ENCODE measurements at places on chromosomes 12 and 14.

GRCh38 chr12:124030510-124030909 lies 57.5 kb downstream of the ZNF664 start:
- H3K27me3 ChIP-seq = peaks cover 8% of the 10 kb centered on the region
- peaks cover 8% of the 10 kb centered on the region for H3K36me3 ChIP-seq
- no peak overlapping the region for H3K27ac ChIP-seq
- no peak overlapping the region for H3K4me3 ChIP-seq
- no peak for DNase-seq
- peaks cover 8% of the 10 kb centered on the region for H3K4me1 ChIP-seq

DNA sequence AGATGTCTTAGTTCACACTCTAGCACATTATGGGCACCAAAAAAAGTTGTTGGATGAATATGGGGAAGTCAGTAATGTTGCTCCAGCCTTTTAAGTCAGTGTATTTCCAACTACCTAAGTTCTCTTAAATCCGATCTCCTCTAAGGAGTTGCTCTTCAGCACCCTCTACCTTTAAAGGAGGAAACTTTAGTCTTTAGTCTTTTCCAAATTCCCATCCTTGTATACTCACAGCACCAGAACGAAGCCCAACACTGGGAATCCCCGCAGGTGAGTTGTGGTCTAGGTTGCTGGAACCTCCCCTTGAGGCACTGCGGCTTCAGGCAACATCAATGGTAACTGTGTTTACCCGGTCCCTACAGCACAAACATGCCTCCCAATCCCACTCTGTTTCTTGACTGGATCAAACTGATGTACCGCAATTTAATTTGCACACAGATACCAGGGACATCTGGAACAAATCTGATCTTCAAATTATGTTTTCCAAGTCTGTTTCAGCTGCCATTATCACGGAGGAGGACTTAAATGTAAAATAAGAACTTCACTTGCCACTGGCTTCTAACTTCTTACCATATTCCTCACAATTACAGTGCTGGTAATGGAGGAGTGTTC lies 179.0 kb downstream of the FOXN3 start:
- H3K4me1 ChIP-seq = peaks cover 76% of the 10 kb centered on the region
- H3K27ac ChIP-seq = 0 out of 2 replicates have a peak overlapping the region, but pooled peaks have one; percentile 41
- no peaks in the 10 kb centered on the region for H3K27me3 ChIP-seq

DNA sequence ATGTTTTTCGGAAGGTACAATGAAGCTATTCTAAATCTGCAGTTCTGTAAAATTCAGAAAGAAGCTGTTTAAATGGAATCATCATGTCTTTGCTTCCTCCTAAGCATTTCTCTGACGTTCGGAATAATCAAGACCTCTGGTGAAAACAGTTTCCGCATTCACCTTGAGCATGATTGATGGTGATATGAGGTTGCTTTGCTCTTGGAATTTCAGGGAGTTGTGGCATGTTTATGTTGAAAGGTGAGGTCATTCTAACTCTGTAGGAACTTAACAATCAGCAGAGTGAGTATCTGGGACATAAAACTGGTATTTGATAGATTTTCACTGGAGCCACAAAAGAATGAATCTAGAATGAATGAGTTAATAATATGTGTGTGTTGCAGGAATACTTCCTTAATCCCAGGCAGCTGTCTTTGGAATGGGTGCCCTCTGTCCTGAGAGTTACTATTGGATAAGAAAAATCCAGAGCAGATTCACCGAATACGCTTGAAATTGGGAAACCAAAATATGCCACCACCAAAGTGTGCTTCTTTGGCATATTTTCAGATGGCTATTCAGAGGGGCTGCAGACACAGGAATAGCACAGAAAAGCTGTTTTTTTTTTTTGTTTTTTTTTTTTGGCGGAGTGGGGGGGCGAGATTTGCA lies 599.1 kb downstream of the CCER1 start:
- no peak overlapping the region for H3K4me3 ChIP-seq
- peaks cover 41% of the 10 kb centered on the region for H3K4me1 ChIP-seq
- peak overlapping the region; percentile 4 for H3K27ac ChIP-seq

- peaks cover 4% of the 10 kb centered on the region for H3K4me1 ChIP-seq
- H3K4me3 ChIP-seq = peak within 1 kb of the TSS; percentile 56
- peaks cover 42% of the 10 kb centered on the region for H3K27me3 ChIP-seq
- no peak within 1 kb of the TSS for H3K27ac ChIP-seq
- H3K36me3 ChIP-seq = no peaks in the 10 kb centered on the region
Observed at GRCh38 chr14:105474483-105475268, at the start of gene CRIP2. Gene CRIP2, plus strand, starts transcription at chr14:105474821. Its CDS starts 42 bp downstream, at chr14:105474863.

GRCh38 chr12:28961948-28962384 lies 187.1 kb upstream of the FAR2 start:
- H3K4me3 ChIP-seq = no peak overlapping the region
- H3K27me3 ChIP-seq = no peaks in the 10 kb centered on the region
- no peak for DNase-seq
- peaks cover 9% of the 10 kb centered on the region for H3K4me1 ChIP-seq
